ENCODE measurements at places on chromosomes 1 and 21.

DNA sequence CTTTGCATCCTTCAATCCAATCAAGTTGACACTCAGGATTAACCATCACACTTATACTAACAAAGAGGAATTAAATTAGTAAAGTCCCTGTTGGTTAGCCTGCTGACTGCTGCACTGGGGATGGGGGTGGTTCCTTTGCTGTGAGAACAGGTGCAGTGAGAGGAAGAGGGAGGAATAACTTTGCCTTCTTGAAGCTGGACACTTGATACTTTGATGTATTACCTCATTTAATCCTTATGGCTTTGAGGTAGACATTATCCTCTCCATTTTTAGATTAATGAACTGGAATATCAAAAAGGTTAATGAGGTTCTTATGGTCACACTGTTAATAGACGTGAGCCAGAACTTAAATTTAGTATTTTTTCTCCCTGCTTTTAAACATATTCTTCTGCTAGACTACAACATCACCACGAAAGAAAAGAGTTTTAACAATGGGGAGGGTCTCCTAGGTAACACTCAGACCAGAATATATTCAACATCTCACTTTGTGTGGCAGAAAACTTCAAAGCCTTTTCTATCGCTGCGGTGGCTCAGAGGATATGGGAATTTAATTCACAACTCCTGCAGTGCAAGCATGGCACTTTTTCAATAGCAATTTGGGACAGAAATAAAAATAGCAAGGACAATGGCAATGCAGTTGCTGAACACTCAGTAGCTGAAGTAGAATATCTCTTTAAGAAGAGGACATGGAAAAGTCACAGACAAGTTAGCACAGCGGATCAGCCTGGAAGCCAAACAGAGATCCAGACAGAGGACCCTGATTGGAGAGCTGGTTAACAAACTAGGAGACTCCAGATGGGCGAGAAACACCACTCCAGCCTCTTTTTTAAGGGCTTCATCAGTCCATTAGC, 68.8 kb upstream of the DNAH14 start:
- DNase-seq: no peak

DNA sequence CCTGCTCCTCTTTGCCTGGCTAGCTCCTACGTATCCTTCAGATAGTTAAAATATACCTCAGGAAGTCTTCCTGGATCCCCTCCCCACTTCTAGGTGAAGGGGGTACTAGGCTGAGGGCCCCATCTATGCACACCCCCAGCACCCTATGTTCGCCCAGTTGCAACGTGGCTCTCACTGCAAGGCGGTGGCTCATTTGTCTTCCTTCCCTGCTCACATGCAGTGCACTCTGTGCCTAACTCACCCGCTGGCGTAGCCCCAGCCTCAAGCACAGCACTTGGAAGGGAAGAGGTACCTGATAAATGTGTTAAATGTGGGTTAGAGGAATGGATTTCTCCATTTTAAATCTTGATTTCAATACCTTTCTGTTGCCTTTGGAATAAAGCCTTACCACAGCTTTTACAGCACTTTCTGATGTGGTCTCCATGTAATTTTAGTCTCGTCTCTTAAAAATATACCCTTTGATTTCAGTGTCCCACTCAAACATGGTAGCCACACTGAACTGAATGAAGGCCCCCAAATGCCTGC, 39.3 kb downstream of the L1TD1 start:
- DNase-seq: no peak

GRCh38 chr1:165816826-165817497, 10.5 kb upstream of the UCK2 start:
- DNase-seq: no peak

- DNase-seq: no peak
These were observed 43.3 kb upstream of the LRP8 start for GRCh38 chr1:53371121-53371666.

DNA sequence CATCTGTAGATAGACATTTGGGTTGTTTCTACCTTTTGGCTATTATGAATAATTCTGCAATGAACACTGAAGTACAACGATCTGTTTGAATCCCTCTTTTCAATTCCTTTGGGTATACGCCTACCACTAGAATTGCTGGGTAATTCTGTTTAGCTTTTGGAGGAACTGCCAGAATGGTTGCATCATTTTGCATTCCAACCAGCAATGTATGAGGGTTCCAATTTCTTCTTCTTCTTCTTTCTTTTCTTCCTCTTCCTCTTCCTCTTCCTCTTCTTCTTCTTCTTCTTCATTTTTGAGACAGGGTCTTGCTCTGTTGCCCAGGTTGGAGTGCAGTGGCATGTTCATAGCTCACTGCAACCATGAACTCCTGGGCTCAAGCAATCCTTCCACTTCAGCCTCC, 13.8 kb upstream of the THEM5 start:
- DNase-seq: no peak

- DNase-seq: no peak
These were observed 1.4 kb downstream of the TIPRL start for GRCh38 chr1:168180148-168180524.

- DNase-seq: no peak
These were observed 24.3 kb upstream of the RCAN1 start for GRCh38 chr21:34639250-34639649.

DNA sequence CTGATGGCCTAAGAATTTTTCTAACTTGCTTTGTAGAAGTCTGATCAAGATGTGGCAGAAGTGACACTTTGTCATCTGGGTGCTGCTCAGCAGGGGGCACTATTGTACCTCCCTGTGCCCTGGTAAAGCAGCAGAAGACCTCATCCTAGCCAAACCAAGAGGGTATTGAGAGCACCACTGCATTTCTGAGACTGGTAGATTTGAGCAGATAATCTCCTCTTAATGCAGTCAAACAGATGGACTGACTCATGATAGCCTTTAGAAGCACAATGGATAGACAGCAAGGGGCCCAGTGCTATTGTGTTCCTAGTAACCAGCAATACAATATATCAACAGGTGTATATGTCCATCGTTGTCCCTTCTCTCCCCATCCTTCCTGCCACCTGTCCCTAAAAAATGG, 5.7 kb downstream of the TPM3 start:
- DNase-seq: peak; percentile 44

- DNase-seq: no peak
These were observed 38.8 kb upstream of the CLCA4 start for GRCh38 chr1:86507935-86508582.

DNA sequence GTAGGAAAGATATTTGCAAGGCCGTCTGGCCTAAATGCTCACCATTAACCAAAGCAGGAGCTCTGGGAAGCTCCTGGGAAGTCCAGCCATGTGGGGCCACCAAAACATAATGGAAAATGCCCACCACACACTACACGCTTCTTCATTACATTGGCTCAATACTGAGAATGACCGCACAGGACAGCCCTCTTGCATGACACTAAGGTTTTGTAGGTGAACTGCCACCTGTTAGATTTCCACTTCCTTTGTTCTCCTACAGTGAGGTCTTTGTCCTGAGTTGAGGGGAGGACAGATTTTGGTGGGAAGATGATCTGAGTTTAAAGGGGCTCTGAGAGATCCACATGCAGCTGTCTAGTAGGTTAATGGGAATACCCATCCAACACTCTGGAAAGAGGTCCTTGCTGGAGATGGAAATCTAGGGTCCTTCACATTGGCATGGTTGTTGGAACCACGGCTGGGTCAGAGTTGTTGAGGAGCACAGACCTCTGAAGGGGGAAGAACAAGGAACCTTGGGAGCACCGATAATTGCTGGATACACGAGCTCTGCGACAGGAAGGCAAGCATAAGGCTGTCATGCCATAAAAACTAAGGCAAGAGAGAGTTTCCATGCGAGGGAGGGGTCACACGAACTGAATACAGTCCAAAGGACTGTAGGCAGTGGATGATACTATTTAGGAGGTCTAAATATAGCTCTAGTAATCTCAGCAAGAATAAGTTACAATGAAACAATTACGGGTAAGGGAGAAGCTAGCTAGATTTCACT, 105.5 kb upstream of the IRF2BP2 start:
- DNase-seq: no peak

DNA sequence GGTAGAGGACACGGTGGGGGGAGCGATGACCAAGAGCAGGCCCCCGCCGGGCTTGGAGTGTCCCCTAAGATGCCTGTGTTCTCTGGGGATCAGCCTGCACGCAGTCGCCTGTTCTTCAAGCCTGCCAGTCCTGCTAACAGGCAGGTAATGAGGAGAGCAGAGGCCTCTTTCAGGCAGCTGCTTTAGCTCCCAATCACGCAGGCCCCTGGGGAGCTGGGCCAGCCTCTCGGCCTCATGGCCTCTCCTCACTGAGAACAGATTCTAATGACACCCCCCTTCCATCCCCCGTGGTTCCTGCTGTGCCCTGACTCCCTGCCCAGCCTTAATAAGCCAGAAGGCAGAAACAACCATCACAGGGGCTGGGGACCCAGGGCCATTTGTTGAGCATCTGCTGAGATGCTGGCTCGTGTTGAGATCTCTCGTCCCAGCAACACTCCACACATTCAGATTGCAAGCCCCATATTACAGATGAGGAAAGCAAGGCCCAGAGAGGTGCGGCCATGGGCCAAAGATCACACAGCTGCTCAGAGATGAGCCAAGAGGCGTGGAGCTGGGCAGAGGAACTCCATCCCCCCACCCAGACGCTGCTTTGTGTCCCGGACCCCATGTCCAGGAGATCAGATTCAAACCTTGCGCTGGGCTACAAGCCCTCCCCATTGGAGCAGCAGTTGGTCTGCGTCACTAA, 71.6 kb upstream of the CASZ1 start:
- no peak for DNase-seq

GRCh38 chr1:153985941-153986761, at the start of gene RAB13:
TSS of gene RAB13 (minus strand) at chr1:153986339. CDS start at chr1:153986236, 103 bp downstream.
- no peak for DNase-seq

- DNase-seq: no peak
These were observed 7.1 kb upstream of the TMEM61 start for GRCh38 chr1:54973205-54973921.

DNA sequence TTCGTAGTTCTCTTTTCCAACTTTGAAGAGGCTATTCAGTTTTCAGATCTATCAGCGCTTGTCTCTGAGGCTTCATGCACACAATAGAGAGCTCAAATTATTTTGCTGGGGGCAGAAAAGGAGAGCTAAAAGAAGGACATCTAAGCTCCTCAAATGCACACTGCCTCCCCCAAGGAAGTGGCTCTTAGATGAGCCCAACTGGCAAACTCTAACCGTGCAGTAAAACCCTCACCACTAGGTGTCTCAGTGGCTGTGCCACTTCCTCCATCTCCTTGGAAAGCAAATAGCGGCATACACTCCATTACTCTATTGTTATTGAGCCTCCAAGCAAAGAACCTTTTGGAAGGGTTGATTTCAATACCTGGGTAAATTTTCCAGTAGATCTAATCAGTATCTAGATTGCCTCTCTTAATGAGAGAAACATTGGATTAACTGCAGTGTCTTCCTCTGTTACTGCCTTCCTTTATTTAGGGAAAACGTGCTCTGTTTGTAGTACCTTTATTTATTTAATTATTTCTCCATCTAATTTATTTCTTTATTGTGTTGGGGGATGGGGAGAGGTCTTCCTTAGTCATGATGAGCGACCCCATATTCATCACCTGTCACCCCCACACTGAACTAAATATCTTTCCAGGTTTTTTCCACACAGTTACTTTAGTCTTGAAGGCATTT, 9.2 kb upstream of the SFPQ start:
- DNase-seq: peak; percentile 24

GRCh38 chr1:12601700-12602658, 16.0 kb downstream of the DHRS3 start:
- DNase-seq: no peak

DNA sequence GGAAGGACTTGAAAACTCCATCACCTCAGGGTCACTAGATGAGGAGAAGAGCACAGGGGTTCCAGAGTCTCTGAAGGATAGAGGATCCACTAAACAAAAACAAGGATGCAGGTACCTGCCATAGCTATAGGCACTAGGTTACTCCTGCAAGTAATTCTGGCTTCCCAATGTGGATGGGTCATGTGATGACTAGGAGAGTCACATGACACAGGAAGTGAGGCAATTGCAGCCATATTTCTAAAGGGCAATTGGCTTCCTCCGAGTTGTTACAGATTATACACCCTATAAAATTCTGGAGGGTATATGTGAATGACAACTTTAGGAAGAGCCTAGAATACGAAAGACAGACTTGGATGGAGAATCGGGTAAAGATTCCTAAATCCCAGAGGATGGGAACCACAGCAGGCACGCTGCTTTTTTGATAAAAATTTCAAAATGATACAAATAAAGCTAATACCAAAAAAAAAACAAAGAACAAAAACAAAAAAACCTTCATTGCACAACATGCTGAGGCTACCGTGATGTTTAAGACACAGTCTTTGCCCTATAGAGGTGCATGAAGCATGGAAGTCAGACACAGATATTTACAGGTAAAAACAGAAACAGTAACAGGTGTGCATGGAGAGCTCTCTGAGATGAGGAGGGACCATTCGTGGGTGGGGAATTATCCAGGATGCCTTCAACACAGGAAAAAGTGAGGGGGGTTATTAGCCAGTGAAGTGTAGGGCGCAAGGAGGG, 10.5 kb downstream of the MTX1 start:
- DNase-seq: no peak

GRCh38 chr1:116373431-116374352, 648 bp downstream of the ATP1A1 start:
- no peak for DNase-seq

DNA sequence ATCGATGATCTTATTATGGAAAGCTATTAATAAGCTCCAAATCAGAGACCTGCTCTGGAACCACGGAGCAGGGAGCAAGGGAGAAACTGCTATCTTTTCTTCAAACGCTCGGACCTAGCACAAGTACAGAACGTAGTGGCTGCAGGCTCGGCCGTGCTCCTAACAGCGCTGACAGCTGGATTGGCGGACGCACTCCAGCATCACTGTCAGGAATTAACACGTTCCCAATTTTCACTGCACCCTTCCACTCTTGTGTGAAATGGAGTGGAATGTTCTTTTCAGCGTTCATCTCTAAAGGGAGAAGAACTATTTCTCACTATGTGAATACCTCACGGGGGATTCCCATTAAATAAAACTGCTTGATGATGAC, 106.9 kb downstream of the ZNF281 start:
- DNase-seq: no peak

DNA sequence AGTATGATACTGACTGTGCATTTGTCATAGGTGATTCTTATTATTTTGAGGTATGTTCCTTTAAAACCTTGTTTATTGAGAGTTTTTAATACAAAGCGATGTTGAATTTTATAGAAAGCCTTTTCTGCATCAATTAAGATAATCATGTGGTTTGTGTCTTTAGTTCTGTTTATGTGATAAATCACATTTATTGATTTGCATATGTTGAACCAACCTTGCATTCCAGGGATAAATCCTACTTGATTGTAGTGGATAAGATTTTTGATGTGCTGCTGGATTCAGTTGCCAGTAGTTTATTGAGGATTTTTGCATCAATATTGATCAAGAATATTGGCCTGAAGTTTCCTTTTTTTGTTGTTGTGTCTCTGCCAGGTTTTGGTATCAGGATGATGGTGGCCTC, 158.0 kb downstream of the CENPF start:
- DNase-seq: no peak

GRCh38 chr1:93607814-93608186, 73.8 kb downstream of the BCAR3 start:
- DNase-seq: peak; percentile 18

- no peak for DNase-seq
These were observed 753 bp downstream of the C1orf210 start for GRCh38 chr1:43284546-43285110.

Measured in stimulated activated CD4-positive, alpha-beta T cell treated with anti-CD3 and anti-CD28 coated beads, Interleukin-1b, Interleukin-23, amount 100 ng/mL, for 1 hour (primary cell).